ENCODE measurements at places on chromosomes 1 and 21. TPM values are rescaled to one million over a fixed set of nuclear protein-coding genes. Genes with fewer than 3 reads are reported as not detected.

Gene CFAP126
- not detected for total RNA-seq

Gene DHRS3
- total RNA-seq = 130 TPM

Gene EXTL1
- total RNA-seq = not detected

Gene COL24A1
- 3.7 TPM for total RNA-seq

Gene RAD54L
- not detected for total RNA-seq

Gene RCC1
- 8.3 TPM for total RNA-seq

Gene ACTN2
- 7.5 TPM for total RNA-seq

Gene CHIA
- not detected for total RNA-seq

Gene EVA1C
- 86.6 TPM for total RNA-seq

Gene TBX19
- total RNA-seq = 0.83 TPM

Gene IGSF5
- not detected for total RNA-seq

Gene GJB5
- total RNA-seq = not detected
